Bone marrow (tissue), 2 donors: ENCODE measurements at places on chromosomes 2 and 18.

DNA sequence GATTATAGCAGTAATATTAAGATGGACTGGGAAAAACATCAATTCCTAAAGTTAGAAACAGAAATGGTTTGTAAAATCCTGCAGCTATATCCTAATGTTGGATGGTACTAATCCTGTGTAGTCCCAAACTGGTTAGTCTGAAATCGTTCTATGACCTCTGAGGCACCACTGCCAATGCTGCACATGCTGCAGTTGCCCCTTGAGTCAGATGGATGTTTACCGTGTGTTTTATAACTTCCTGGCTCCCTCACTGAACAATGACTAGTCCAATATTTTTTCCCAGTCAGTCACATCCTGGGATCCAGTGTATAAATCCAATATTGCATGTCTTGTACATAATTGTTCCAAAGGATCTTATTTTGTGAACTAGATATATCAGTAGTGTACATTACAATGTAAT, 226.7 kb upstream of the PKDCC start:
- DNase-seq: no peak

- DNase-seq: no peak
Observed at GRCh38 chr18:45761512-45762114, 37.6 kb downstream of the SLC14A1 start.

DNA sequence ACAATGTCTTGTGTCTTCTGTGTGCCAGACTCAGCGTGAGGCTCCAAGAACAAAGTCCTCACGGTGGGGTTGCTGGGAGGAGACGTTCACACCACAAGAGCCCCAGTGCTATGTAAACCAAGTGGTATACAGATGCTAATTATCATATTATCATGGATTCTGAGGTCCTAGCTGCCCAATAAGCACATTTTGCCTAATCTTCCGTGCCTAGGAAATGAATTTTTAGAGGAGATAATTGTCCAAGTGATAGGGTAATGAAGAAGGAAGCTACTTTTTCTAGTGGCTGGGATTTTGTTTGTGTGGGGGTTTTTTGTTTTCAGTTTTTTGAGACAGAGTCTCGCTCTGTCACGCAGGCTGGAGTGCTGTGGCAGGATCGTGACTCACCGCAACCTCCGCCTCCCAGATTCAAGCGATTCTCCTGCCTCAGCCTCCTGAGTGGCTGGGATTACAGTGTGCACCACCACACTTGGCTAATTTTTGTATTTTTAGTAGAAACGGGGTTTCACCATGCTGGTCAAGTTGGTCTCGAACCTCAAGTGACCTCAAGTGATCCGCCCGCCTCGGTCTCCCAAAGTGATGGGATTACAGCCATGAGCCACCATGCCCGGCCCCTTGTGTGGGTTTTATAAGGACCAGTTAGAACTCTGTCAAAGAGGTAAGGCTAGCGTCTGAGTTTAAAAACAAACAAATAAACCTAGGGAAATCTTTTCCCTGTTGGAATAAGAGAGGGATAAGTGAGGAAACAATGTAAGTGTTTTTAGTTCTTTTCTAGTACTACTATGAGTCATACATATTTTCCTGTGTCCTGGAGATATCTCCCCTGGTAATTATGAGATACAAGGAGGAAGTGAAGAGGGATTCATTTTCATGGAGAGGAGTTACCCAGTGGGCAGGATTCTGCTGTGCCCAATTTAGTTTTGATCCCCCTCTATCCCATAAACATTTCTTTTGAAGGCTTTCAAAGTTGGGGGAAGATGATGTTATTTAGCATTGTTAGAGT, 9.5 kb upstream of the SMAD7 start:
- no peak for DNase-seq

DNA sequence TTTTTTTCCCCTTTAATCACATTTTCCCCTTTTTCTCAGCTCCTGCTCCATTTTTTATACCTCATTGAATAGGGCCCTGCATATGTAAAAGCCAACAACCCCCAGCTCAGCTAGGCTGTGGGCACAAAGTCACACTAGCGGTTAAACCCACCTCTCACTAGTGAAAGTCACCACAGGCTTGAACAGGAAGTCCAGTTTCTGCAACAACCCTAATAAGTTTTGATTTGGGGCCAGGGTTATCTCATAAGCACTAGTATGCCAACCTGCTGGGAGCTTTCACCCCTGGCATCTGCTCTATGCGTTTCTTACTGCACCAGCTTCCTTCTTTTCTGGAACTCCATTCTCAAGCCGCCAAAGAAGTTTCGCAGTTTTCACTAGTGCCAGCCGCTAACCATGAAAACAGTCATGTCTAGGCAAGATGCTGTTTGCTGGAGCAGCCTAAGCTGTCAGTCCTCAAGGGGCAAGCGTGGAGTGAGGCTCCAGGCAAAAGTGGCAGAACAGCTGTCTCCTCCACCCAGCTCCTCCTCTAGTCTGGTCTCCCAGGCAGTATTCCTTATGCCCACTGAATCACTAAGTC, 197.0 kb upstream of the MEIS1 start:
- no peak for DNase-seq

- no peak for DNase-seq
Observed at GRCh38 chr2:197893403-197894177, 89.2 kb downstream of the PLCL1 start.

DNA sequence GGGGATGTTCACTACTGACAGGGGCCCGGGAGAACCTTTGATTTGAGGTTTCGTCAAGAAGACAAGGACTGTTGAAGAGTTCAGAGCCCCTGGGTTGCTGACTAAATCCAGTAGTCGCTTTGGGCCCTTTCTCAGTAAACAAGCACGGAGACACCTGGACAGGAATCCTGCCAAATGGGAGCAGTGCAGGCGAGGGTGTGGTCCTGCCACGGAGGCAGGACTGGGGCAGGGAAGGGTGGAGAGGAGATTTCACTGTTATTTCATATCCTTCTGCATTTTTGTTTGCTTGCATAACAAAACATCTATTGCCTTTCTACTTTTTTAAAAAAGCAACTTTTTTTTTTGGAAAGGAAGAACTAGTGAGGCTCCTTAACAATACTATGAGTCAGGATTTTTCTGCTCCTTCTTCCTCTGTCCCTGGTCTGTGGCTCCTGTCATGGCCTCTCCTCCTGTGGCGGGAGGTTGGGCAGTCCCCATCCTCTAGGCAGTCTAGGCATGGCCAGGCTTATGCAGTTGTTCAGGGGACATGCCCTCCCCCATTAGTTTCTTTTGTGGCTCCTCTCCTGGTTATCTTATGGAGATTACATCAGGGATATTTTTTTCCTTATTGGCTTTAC, 57.7 kb downstream of the ARHGEF4 start:
- DNase-seq: no peak

DNA sequence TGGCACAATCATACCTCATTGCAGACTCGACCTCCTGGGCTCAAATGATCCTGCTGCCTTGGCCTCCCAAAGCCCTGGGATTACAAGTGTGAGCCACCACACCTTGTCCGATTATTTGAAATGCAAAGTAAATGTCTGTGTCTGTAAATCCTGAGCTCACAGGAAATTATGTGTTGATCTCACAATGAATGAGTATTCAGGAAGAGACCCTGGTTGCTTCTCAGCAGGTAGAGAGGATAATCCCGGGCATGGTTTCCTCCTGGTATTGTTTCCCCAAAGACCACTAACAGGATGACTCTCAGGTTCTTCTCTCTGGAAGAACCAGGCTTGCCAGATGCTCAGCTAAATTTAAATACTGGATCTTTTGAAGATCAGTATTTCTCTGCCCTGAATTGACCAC, 147.6 kb downstream of the LDLRAD4 start:
- no peak for DNase-seq

- no peak for DNase-seq
Observed at GRCh38 chr2:152542995-152543481, 174.2 kb downstream of the PRPF40A start.

- no peak for DNase-seq
Observed at GRCh38 chr2:167212014-167212648, 323.9 kb downstream of the XIRP2 start.

DNA sequence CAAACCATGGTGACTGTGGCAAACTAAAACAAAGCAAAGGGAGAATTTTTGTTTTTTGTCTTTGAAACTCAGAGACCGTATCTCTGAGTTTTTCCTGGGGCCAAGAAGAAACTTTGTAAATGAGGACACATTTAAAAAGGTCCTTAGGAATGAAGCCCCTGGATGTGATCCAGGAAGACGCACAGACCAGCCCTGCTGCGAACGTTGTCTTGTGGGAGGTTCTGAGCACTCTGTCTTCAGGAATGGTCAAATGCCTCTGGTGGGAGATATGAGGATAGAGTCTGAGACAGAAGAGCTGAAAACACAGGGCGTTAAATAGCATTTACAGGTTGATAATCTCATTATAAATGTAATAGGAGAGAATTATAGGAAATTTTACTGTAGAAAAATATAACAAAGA, 893.5 kb upstream of the KLHL29 start:
- DNase-seq: no peak

GRCh38 chr2:44929735-44930273, 11.7 kb upstream of the SIX3 start:
- DNase-seq: no peak

GRCh38 chr18:70659036-70659925, 370.4 kb downstream of the SOCS6 start:
- peak; percentile 30 for DNase-seq

DNA sequence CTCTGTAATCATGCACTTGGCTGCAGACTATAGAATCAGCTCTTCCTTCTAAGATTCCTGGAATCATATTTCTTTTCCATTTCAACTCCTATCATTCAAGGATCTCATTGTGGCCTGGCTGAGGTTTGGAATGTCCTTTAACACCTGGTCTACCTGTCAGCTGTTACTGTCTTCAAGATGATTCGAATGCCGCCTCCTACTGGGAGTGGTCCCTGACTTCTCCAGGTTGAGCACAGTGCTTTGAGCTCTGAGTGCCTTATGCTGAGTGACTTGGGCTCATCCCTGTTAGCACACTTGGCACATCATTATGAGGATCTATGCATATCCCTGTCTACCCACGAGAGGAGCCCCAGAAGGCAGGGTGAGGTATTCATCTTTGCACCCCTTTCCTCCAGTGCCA, 87.6 kb downstream of the MARCHF4 start:
- no peak for DNase-seq

- no peak for DNase-seq
Observed at GRCh38 chr2:234199996-234200395, 149.5 kb downstream of the SPP2 start.

- DNase-seq: no peak
Observed at GRCh38 chr18:8890957-8891464, 185.7 kb downstream of the MTCL1 start.

- DNase-seq: peak; percentile 5
Observed at GRCh38 chr2:136381722-136382633, 264.0 kb upstream of the CXCR4 start.

GRCh38 chr2:47225061-47225783, 70.1 kb upstream of the STPG4 start:
- no peak for DNase-seq

GRCh38 chr2:47189635-47190034, 34.5 kb upstream of the STPG4 start:
- no peak for DNase-seq

DNA sequence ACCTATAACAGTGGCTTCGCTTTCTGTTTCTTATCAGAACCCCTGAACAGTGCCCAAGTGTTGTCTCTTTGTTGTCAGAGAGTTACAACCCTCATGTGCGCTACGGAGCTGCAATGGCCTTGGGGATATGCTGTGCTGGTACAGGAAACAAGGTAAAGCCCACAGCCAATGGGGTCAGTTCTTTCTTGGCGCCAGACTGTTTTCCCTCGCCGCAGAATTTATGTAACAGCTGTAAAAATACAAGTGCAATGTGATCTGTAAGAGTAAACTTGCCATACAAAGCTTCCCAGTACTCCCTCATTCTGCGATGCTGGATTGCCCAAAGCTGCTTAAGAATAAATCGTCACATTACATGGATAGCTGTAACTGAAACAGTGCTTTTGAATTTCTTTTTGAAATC, 13.9 kb upstream of the HTR2B start:
- no peak for DNase-seq

DNA sequence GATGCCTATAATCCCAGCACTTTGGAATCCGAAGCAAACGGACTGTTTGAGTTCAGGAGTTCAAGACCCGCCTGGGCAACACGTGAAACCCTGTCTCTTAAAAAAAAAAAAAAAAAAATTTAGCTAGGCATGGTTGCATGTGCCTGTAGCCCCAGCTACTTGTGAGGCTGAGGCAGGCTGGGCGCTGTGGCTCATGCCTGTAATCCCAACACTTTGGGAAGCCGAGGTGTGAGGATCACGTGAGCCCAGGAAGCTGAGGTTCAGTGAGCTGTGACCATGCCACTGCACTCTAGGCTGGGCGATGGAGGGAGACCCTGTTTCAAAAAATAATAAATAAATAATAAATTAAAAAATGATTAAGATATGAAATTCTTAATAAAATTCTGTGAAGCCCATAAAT, 9.0 kb upstream of the STRN start:
- DNase-seq: no peak

GRCh38 chr2:134137182-134137611, 116.7 kb upstream of the MGAT5 start:
- DNase-seq: peak; percentile 43

- no peak for DNase-seq
Observed at GRCh38 chr18:44514106-44514505, 166.6 kb upstream of the SETBP1 start.

- DNase-seq: no peak
Observed at GRCh38 chr2:232859385-232859916, 10.6 kb upstream of the SNORC start.

- no peak for DNase-seq
Observed at GRCh38 chr18:13612196-13612997, 114.0 kb downstream of the FAM210A start.

GRCh38 chr2:85019121-85019520, 48.2 kb downstream of the KCMF1 start:
- DNase-seq: no peak

DNA sequence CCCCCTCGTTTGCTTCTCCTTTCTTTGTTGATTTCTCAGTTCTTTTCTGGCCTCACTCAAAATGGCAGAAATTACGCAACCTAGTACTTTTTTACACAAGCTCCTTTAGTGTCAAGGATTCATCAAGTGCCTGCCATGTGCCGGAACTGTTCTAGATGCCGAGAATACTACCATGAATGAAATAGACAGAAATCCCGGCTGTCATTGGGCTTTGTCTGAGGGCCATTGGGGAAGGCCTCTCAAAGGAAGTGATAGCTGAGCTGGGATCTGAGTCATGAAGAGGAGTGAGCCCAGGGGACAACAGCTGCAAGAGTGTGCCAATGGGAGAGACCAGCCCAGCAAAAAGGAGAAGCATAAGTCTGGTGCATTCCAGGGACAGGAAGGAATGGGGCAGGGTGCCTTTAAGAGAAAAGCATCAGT, 34.3 kb upstream of the PPP1CB start:
- DNase-seq: peak; percentile 16

DNA sequence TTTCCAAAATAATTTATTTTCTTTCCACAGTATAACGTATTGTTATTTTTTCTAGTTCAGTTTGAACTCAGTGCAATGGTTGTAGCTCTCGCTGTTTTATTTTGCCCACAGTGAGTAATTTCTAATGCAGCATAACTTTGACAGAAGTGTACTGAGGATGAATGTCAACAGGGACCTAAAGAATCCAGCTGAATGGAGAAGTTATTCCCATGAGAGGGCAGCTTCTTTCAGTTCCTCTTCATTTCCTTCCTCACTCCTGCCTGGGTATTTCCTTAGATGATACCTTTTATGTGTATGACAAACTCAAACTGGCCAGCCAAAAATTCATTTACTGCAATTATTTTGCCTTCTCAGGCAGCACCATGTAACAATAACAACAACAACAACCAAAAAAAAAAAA, 1223.1 kb upstream of the ZEB2 start:
- DNase-seq: no peak
